A549 treated with AZD2906 at 1 μM for 4 hours (cell line): ENCODE measurements at places on chromosomes 3 and 15. TPM values are rescaled to one million over a fixed set of nuclear protein-coding genes. Genes with fewer than 3 reads are reported as not detected.

Gene ITPKA
- 6.5 to 12.4 TPM (median 10.2 TPM) in 5 replicates for total RNA-seq

Gene CP
- total RNA-seq: 3.4 to 7.4 TPM (median 6.1 TPM) in 5 replicates

Gene EFHB
- total RNA-seq: 0.79 to 1.5 TPM (median 1.2 TPM) in 5 replicates

Gene STRIT1
- total RNA-seq: not detected in 5 replicates

Gene RAB6B
- 1.4 to 3.1 TPM (median 2.6 TPM) in 5 replicates for total RNA-seq

Gene RPSA
- 2,590 to 2,825 TPM (median 2,665 TPM) in 5 replicates for total RNA-seq

Gene SH2D7
- not detected in 5 replicates for total RNA-seq

Gene NIPA2
- 103 to 111 TPM (median 106 TPM) in 5 replicates for total RNA-seq

Gene SLCO3A1
- total RNA-seq: 19.0 to 23.1 TPM (median 20.6 TPM) in 5 replicates

Gene SSUH2
- 0.60 to 1.1 TPM (median 1.0 TPM) in 5 replicates for total RNA-seq

Gene WNT7A
- 0.03 to 0.09 TPM (median 0.06 TPM) in 4 of 5 replicates, not detected in the other for total RNA-seq

Gene PLSCR5
- total RNA-seq: not detected in 5 replicates

Gene SPINK8
- total RNA-seq: not detected in 5 replicates

Gene CEP19
- 2.4 to 3.1 TPM (median 2.6 TPM) in 5 replicates for total RNA-seq

Gene OR5H14
- total RNA-seq: not detected in 5 replicates

Gene PLS1
- 8.4 to 11.1 TPM (median 9.6 TPM) in 5 replicates for total RNA-seq

Gene CPN2
- not detected in 5 replicates for total RNA-seq

Gene ZDHHC19
- 0.22 to 0.35 TPM (median 0.29 TPM) in 4 of 5 replicates, not detected in the other for total RNA-seq

Gene ATP2B2
- 0.06 to 0.14 TPM (median 0.09 TPM) in 5 replicates for total RNA-seq

Gene GADL1
- not detected in 5 replicates for total RNA-seq
